Stimulated activated CD4-positive, alpha-beta T cell treated with anti-CD3 and anti-CD28 coated beads, Interleukin-12 subunit alpha, Interleukin-12 subunit beta, amount 100 ng/mL, for 24 hours (primary cell): ENCODE measurements at places on chromosomes 3 and 15.

DNA sequence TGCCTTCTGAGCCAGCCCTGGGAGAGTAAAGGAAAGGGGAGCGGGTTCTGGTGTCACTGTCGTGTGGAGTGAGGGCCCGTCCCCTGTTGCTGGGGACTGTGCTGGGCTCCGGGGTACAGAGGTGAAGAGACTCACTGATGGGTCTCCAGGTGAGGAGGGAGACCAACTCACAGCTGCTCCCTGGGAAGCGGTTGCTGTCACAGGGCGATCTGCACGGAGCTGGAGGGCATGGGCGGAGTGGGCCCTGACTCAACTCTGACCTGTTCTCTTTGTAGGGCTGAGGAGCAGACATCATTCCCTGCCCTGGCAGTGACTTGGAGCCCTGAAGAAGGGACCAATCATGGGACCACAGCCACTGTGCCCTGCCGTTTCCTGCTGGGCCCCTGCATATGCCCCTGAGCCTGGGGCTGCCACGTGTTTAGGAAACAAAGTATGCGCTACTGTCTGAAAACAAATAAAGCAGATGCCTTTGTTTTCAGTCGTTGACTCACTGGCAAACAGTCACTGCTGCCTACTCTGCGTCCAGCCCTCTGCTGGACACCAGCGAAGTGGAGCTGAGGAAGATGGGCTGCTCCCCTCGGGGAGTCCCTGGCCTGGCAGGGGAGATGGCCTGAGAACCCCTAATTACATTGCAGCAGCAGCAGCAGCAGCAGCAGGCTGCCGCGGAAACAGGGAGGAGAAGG is 22.9 kb upstream of the PLXNA1 start:
- DNase-seq, result no peak

DNA sequence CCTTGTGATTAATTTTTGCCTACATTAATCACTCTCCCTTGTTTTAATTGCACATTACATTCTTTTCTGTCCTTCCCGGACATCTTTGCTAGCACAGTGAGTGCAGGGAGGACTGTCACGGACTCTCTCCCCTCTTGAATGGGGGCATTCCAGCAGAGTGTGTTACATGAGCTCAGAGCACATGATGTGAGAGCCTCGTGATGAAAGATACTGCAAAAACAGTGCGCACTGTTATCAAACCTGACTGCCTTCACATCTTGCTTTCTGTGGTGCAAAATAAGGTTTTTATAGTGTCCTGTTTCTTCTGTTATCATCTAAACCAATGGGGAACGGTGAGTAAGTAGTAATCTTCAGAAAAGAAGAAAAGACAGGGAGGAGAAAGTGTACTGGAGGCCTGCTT is 167.5 kb downstream of the PGPEP1L start:
- DNase-seq, result no peak

DNA sequence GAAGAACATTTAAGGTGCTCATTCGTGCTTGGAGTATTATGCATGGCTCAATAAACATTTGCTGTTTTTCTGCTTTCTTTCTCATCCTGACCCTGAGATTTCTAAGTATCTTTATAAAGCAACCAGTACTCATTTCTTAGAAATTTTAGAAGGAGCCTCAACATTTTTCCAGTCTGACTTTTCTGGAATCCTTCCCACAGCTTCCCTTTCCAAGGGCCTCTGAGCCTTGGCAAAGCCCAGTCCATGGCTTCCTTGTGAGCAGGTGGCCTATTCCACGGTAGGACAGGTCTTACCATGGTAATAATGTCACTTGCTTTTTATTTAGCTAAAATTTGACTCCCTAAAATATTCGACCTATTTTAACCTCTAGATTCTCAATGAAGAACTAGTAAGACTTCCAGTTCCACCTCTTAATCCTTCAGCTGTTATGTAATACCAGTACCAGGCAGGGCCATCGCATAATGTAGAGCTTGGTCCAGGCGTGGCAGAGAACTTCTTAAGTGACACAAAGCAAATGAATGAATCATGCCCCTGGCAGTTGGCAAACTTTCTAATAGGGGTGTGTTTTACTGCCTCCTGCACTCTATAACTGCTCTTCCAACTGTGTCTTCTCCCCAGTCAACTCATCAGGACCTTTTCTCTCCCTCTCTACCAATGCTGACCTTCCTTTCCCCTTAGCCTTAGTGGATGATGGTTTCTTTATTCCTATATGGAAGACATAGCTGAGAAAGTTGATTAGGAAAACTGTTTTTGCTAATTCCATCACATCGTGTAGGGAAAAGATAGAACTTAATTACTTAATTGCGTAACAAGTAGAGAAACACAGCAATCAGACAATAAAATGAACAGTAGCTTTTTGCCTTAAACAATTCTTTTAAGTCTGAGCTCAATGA is 894 bp upstream of the TM4SF4 start:
- DNase-seq, result no peak

GRCh38 chr3:61158667-61159066 is 92.6 kb downstream of the FHIT start:
- no peak for DNase-seq

DNA sequence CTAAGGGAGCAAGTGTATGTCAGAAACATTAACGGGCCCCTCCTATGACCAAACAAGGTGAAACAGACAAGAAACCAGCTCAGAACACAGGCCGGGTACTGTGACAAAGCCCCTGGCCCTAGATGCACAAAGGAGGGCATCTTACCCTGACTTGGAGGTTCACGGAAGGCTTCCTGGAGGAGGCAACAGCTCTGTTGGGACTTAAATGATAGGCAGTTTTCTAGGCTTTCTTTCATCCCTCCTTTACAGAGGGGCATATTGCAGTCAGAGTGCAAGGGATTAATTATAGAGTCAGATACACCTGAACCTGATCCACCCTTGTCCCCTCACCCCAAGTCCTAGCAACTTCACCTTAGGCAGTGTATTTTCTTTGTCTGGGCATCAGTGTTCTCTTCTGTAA is 8.4 kb downstream of the EPHB3 start:
- DNase-seq, result no peak

- DNase-seq, result no peak
Measured at GRCh38 chr3:13874891-13875290, 5.0 kb downstream of the WNT7A start.

DNA sequence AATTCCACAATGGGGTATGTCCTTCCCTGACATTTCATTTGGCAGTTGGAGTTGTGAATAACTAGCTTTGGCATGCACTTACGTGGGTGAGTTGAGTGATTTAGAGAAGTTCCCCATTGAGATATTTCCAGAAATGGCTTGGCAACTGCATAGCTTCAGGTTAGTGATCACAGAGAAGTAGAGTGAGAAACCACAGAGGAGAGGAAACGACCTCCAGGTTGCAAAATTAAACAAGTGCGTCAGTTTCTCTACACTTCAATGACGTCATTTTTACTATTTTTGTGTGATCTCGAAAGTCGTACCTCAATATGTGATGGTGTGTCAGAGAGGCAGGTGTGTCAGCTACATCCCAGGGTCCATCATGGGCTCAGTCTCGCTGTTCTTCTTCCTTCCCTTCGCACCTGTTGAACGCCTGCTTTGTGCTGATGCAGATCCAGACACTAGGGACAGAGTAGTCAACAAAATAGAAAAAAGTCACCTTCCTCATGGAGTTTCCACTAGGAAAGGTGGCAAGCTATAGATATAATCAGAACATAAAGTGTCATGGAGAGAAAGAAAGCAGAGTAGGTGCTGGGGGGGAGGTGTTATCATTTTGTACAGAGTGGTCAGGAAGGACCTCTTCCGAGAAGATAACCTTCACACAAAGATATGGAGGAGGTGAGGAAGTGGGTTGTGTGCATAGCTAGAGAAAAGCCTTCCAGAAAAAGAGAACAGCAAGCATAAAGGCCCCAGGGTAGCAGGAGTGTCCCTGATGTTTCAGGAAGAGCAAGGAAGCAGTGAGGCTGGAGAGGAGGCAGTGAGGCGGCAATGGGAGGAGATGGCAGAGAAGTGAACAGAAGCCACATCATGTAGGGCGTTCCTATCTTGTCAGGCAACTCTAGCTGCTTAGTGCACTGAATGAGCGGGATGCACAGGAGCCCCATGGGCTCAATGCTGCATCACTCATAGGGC is 75.6 kb downstream of the MCTP2 start:
- no peak for DNase-seq

DNA sequence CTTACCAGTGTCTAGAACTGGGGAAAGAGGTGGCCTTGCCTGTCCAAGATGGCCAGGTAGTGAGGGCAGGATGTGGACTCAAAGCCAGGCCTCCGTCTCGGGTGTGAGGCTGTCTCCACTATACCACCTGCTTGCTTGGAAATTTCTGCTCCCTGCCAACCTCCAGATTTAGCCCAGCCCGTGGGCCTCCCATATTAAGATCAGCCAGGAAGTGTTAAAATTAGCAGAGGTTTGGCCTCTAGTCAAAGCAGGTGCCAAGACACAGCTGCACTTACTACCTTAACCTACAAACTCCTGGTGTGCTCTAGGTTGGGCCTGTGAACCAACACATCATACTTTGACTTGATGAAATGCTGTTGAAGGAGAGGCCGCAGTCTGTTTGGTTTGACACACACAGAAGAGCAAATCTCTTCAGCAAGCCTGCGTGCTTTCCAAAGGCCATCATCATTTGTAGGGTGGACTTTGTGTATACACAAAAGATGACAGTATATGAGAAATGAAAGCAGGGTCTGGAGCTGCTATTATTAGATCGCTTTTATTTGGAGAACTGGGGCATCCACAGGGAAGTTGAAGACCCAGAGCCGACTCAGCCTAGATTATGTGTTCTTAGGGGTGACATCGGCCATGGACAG is 206.5 kb downstream of the XXYLT1 start:
- DNase-seq, result no peak

GRCh38 chr3:124779116-124779515 is 48.9 kb downstream of the UMPS start:
- no peak for DNase-seq

- DNase-seq, result no peak
Measured at GRCh38 chr15:61857169-61857829, 202.9 kb downstream of the VPS13C start.

DNA sequence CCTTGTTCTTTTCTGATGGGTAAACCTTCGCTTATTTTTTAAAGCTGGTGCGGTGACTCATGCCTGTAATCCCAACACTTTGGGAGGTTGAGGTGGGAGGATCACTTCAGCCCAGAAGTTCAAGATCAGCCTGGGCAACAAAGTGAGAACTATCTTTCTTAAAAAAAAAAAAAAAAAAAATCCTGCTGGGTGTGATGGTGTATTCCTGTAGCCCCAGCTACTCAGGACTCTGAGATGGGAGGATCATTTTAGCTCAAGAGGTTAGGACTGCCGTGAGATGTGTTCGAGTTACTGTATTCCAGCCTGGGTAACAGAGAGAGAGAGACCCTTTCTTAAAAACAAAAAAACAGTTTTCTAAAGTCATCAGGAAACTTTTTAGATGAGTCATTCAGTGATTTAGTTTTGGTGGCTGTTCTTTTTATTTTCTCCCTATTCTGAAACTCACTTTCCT is 37.7 kb downstream of the SLMAP start:
- DNase-seq, result no peak

- no peak for DNase-seq
Measured at GRCh38 chr15:23646165-23647000, 1.3 kb downstream of the MAGEL2 start.

GRCh38 chr3:14274612-14274936 is 96.0 kb downstream of the LSM3 start:
- DNase-seq, result no peak

- no peak for DNase-seq
Measured at GRCh38 chr3:171806200-171807128, 3.8 kb downstream of the PLD1 start.

- DNase-seq, result no peak
Measured at GRCh38 chr3:161905520-161906132, 409.0 kb downstream of the OTOL1 start.

DNA sequence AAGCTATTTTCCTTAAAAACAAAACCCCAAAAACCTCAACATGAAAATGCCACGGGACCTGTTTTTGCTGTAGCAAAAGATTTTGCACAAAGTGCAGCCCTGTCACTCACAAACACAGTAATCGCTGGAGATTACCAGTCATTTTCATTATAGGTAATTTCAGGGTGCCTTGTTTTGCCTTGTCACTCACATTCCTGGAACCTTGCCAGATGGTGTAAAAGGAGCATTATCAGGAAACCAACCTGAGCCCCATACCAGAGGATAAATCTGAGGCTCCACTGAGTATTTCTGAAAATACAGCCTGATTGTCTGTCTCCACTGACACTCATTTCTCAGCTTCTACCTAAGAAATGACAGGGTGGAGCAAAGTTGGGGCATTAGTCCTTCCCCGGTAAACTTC is 791.3 kb upstream of the LMCD1 start:
- no peak for DNase-seq

GRCh38 chr3:88032245-88032644 is 26.6 kb downstream of the CGGBP1 start:
- DNase-seq, result no peak

GRCh38 chr3:12544652-12545472 is 437 bp downstream of the MKRN2OS start:
- no peak for DNase-seq

DNA sequence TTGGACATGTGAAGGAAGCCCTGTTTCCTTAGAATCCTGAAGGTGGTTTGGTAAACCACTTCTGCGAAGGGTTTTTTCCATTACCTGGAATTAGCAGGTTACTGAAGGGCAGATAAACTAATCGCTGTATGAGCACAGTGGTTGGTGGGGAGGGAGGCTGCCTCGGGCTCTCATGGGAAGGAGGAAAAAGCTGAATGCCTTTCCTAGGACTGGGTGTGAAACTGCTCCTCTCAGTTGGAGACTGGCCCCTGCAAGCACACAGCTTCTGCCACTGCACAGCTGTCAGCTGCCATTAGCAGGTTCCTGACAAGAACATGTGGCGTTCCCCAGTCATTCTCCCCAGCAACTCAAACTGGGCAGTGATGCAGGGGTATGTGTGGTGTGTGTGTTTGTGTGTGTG is 376.3 kb downstream of the GAP43 start:
- DNase-seq, result no peak

GRCh38 chr3:20186600-20187004 is 596 bp upstream of the SGO1 start:
- DNase-seq, result no peak

DNA sequence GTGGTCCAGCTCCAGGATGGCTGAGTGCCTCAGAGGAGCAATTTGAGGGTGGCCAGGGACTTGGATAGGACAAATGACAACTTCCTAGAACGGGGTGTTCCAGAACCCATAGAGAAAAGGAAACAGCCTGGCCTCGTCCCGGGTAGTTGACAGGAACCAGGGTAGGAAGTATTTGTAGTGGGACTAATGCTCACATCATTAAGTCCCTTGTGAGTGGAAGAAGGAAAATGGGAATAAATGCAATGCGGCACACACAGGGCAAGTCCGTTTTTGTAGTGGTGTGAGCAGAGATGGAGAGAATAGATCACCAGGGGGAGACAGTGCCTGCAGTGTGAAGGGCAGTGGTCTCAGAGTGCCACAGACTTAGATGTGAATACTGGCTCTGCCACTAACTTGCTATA is 19.6 kb downstream of the TIMP4 start:
- no peak for DNase-seq

- DNase-seq, result no peak
Measured at GRCh38 chr15:92020207-92020606, 166.7 kb downstream of the SLCO3A1 start.

GRCh38 chr3:138434276-138434874 is at the start of gene ESYT3:
Gene ESYT3 (plus strand): TSS chr3:138434616. CDS start chr3:138434799, 183 bp downstream.
- peak; percentile 66 for DNase-seq
